Activated naive CD4-positive, alpha-beta T cell treated with anti-CD3 and anti-CD28 coated beads for 36 hours (primary cell): ENCODE measurements at places on chromosomes 3 and 15.
A peak's percentile ranks its signal among the peaks of the same experiment; 100 is the strongest.

- no peak overlapping the region for H3K4me3 ChIP-seq
- H3K27ac ChIP-seq, result no peak overlapping the region
- no peaks in the 10 kb centered on the region for H3K36me3 ChIP-seq
- no peaks in the 10 kb centered on the region for H3K27me3 ChIP-seq
- H3K4me1 ChIP-seq, result no peaks in the 10 kb centered on the region
Observed at GRCh38 chr3:95971573-95971972, 842.8 kb upstream of the EPHA6 start.

DNA sequence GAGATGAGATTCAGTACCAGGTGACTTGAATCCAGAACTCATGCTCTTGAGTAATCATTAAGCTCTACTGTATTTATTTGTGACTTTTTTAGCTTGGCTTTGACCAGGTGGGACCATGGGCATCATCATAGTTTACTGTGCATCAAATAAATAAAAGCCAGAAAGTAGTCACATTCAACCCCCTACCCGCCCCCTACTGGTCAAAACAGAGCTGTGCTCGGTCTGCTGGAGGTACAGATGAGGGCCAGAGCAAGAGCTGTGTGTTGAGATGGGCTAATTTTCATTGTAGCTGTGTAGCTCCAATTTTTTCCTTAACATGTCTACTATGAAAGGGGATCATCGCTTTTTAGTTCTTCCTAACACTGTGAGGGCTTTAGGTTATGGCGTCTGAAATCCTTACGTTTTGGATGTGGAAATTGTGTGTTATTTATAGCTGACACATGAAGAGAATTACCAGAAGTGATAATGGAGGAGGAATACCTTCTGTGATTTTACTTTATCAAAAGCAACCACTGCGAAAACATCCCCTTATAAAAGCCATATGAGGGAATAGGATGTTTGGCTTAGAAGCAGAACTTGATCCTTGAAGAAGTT lies 375.1 kb downstream of the PTPRG start:
- no peaks in the 10 kb centered on the region for H3K4me1 ChIP-seq
- no peak overlapping the region for H3K27ac ChIP-seq
- H3K27me3 ChIP-seq, result peaks cover 7% of the 10 kb centered on the region
- peak; percentile 42 for DNase-seq
- H3K4me3 ChIP-seq, result no peak overlapping the region

- H3K36me3 ChIP-seq, result peaks cover 14% of the 10 kb centered on the region
- H3K4me1 ChIP-seq, result peaks cover 27% of the 10 kb centered on the region
- H3K4me3 ChIP-seq, result peak overlapping the region; percentile 96
- no peaks in the 10 kb centered on the region for H3K27me3 ChIP-seq
- DNase-seq, result peak; percentile 43
- peak overlapping the region; percentile 74 for H3K27ac ChIP-seq
Observed at GRCh38 chr3:15064299-15064834, 748 bp downstream of the MRPS25 start.

- no peak overlapping the region for H3K4me3 ChIP-seq
- no peaks in the 10 kb centered on the region for H3K36me3 ChIP-seq
- H3K27me3 ChIP-seq, result no peaks in the 10 kb centered on the region
- H3K4me1 ChIP-seq, result peaks cover 17% of the 10 kb centered on the region
- DNase-seq, result no peak
- H3K27ac ChIP-seq, result no peak overlapping the region
Observed at GRCh38 chr3:112017091-112017490, 17.4 kb upstream of the TMPRSS7 start.

GRCh38 chr3:62665627-62666437 lies 209.4 kb downstream of the CADPS start:
- no peaks in the 10 kb centered on the region for H3K36me3 ChIP-seq
- peak; percentile 59 for DNase-seq
- no peaks in the 10 kb centered on the region for H3K4me1 ChIP-seq
- H3K27me3 ChIP-seq, result peaks cover 7% of the 10 kb centered on the region
- no peak overlapping the region for H3K4me3 ChIP-seq

DNA sequence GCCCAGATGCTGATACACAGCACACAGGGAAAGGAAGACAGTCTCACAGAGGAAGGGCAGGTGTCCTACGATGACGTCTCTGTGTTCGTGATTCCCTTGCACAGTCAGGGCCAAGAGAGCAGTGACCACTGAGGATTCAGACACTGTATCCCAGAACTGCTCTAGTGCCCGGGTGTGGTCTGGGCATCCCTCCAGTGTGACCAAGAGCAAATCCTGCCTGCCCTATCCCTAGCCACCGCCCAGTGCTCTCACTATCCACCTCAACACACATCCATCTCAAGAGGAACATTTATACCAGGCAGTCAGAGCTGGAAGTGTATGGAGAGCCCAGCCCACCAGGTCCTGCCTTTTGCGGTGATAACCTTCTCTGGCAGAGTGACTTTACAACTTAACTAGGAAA lies 4.1 kb downstream of the PPM1M start:
- H3K4me1 ChIP-seq, result peaks cover 78% of the 10 kb centered on the region
- no peak overlapping the region for H3K4me3 ChIP-seq
- H3K36me3 ChIP-seq, result peaks cover 74% of the 10 kb centered on the region
- H3K27ac ChIP-seq, result peak overlapping the region; percentile 99
- H3K27me3 ChIP-seq, result no peaks in the 10 kb centered on the region

- H3K27ac ChIP-seq, result no peak overlapping the region
- H3K4me1 ChIP-seq, result no peaks in the 10 kb centered on the region
- H3K4me3 ChIP-seq, result no peak overlapping the region
- no peaks in the 10 kb centered on the region for H3K27me3 ChIP-seq
- DNase-seq, result no peak
- no peaks in the 10 kb centered on the region for H3K36me3 ChIP-seq
Observed at GRCh38 chr3:43659250-43659880, 31.4 kb upstream of the ABHD5 start.

- H3K4me1 ChIP-seq, result peaks cover 23% of the 10 kb centered on the region
- no peak overlapping the region for H3K27ac ChIP-seq
- H3K4me3 ChIP-seq, result no peak overlapping the region
- no peaks in the 10 kb centered on the region for H3K36me3 ChIP-seq
- peak; percentile 14 for DNase-seq
Observed at GRCh38 chr3:192957441-192958021, 39.9 kb upstream of the MB21D2 start.

- no peak overlapping the region for H3K4me3 ChIP-seq
- no peaks in the 10 kb centered on the region for H3K27me3 ChIP-seq
- no peaks in the 10 kb centered on the region for H3K4me1 ChIP-seq
- DNase-seq, result no peak
- no peak overlapping the region for H3K27ac ChIP-seq
Observed at GRCh38 chr3:9165421-9165820, 84.0 kb downstream of the SRGAP3 start.

DNA sequence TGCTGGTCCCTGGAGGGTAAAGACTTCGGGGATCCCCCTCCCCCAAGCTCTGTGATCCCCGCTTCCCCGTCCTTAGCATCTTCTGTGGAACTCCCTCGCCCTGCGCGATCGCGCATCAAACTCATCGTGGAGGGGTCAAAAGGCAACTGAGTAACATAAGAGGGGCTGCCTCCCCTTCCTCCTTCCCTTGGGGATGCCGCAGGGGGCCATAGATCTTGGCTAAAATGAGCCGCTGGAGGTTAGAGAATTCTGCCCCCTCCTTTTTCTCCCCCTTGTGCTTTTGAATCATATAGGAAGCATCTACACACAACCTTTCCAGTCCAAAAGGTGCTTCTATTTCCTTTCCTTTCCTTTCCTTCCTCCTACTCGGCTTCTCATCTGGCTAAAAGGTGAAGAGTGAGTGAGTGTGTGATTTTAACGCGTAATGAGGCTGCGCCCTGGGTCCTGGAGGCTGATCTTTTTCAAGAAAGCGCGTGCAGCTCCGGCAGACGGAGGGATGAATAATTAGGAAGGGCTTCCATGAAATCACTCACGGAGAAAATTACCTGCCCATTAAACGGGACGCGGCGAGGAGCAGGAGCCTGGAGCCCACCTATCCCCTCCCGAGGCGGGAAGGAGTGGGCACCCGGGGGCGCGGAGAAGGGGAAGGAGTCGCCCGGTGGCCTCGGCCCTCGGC lies 831 bp upstream of the ROBO2 start:
- H3K27me3 ChIP-seq, result peaks cover 42% of the 10 kb centered on the region
- DNase-seq, result no peak
- peaks cover 1% of the 10 kb centered on the region for H3K36me3 ChIP-seq
- H3K4me3 ChIP-seq, result no peak overlapping the region
- no peak overlapping the region for H3K27ac ChIP-seq

DNA sequence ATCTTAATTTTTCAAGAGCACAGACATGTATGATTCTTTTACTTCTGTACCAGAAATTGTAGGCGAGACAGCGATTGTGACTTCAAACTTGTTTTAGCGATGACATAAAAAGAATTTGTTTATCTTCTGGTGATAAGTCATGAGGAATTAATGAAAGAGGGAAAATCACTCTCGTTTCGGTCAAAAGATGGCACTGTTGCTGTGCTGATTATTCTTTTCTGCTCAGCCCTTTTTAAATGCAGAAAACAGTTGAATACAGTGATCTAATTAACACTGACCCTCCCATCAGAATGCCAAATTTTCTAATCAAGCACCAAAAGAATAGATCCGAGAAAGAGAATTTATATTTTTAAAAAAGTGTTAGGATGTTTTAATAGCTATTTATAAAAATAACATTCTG lies 52.6 kb downstream of the NSUN3 start:
- H3K36me3 ChIP-seq, result peaks cover 12% of the 10 kb centered on the region
- no peaks in the 10 kb centered on the region for H3K27me3 ChIP-seq
- DNase-seq, result no peak
- H3K4me3 ChIP-seq, result no peak overlapping the region
- peaks cover 8% of the 10 kb centered on the region for H3K4me1 ChIP-seq

GRCh38 chr3:183309276-183309675 lies 56.2 kb downstream of the B3GNT5 start:
- no peaks in the 10 kb centered on the region for H3K27me3 ChIP-seq
- H3K36me3 ChIP-seq, result no peaks in the 10 kb centered on the region
- DNase-seq, result no peak
- H3K4me3 ChIP-seq, result no peak overlapping the region
- peaks cover 24% of the 10 kb centered on the region for H3K4me1 ChIP-seq

DNA sequence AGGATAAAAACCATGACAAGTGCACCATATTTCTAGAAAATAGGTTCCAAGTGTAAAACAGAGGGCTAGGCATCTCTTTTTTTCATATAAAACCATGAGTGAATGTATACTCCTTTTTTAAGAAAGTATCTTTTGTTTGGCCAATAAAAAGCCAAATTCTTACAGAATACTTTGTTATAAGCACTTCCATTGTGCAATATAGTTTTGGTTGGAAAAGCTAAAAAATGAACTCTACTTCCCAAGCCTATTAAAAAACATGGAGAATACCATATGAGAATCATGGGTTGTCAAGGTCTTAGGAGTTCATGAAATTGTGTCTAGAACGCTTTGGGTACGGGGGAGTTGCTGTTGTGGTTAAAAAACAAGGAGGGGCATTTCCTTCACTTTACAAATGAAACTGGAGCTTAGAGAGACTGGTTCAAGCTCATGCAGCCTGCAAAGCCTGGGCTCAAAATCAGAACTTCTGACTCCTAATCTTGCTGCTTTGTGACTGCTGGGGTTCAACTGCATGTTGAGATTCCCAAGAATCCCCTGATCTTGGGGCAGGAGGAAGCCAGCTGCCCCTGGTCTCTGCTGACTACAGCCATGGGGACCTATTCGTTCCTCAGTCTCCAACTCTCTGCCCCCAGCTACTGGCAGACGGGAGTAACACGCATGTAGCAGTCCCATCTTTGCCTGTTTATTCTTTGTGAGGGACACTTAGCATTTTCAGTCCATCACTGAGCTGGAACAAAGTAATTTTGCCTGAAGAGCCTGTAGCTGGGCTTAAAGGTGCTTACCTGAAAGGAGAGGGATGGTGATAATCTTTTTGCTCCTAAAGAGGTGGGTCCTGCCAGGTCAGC lies 229.1 kb downstream of the CHST2 start:
- H3K4me3 ChIP-seq, result no peak overlapping the region
- H3K36me3 ChIP-seq, result no peaks in the 10 kb centered on the region
- no peak for DNase-seq

DNA sequence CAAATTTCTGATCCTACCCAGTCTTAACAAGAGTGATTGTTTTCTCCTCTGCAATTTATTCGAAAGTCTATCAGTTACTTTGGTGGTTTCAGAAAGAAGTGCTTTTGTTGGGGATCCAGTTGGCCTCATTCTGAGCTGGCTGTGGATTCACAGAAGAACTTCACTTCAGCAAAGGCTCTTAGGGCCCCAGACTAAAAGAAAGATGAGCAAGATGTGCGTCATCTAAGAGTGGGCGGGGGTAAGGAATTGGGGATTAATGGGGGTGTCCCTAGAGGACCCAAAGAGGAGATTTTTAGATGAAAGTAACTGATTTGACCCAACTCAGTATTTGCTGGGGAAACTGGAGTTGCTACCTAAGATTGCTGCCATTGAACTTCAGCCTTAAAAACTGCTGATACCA lies 63.9 kb upstream of the TSEN2 start:
- H3K36me3 ChIP-seq, result no peaks in the 10 kb centered on the region
- H3K27me3 ChIP-seq, result peaks cover 4% of the 10 kb centered on the region

DNA sequence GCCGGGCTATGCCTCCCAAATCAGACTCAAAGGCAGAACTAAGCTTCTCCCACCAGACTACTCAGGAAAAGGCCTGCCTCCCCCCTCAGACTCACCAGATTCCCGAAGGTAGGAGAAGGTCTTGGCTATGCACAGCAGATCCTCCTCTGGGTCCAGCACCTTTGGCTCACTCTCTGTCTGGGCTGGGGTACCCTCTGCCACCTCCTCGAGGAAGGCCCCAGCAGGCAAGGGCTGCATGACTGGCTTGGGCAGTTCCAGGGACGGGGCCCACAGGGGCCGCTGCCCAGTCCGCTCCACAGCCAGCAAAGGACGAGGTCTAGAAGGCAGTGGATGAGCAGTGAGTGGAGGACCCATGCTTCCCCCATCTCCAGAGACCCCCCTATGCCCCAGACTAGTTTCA lies 3.3 kb downstream of the CISH start:
- peak overlapping the region; percentile 100 for H3K27ac ChIP-seq
- no peak for DNase-seq
- peaks cover 86% of the 10 kb centered on the region for H3K36me3 ChIP-seq
- peaks cover 44% of the 10 kb centered on the region for H3K4me1 ChIP-seq
- H3K4me3 ChIP-seq, result peak overlapping the region; percentile 96

DNA sequence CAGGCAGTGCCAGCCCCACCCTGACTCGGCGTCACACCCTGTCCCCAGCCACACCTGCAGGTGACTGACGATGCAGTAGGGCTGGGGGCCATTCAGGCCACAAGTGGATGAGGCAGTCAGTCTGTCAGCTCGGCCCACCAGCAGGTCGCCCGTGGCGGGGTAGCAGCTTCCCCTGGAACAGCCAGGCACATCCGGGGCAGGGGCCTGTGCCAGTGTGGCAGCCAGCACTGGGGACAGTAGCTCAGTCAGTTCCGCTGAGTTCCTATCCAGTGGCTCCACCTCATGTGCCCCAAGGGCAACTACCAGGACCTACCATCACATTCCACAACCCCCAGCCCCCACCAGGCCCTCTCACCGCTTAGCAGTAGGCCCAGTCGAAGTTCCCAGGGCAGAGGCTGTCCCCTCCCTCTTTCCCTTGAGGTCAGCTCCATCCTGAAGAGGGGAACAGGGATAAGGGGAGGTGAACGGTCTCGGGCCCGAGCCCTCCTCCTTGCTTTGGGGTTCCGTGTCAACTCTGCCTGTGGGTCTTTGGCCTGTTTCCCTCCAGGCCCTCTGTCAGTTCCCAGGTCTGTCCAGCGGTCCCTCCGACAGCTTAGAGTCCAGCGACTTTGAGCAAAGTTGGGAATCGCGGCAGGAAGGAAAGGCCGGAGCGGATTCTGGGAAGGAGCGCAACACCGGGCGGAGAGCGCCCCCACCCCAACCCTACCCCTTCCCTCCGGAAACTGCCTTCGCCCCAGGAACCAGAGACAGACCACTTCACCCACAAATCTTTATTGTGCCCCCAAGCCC lies at the start of gene LAMB2:
LAMB2 (minus strand) TSS at position 614 of the 789 bp plus-strand sequence; CDS start at position 431, 183 bp downstream.
- H3K27ac ChIP-seq, result no peak within 1 kb of the TSS
- no peak for DNase-seq
- H3K4me1 ChIP-seq, result no peaks in the 10 kb centered on the region
- H3K4me3 ChIP-seq, result peak within 1 kb of the TSS; percentile 21
